CD4-positive, alpha-beta T cell treated with Interferon alpha-2 for 1 hour (primary cell): ENCODE measurements at places on chromosomes 2 and 18.

- DNase-seq = no peak
Observed at GRCh38 chr2:240594511-240595380, 8.2 kb downstream of the CAPN10 start.

DNA sequence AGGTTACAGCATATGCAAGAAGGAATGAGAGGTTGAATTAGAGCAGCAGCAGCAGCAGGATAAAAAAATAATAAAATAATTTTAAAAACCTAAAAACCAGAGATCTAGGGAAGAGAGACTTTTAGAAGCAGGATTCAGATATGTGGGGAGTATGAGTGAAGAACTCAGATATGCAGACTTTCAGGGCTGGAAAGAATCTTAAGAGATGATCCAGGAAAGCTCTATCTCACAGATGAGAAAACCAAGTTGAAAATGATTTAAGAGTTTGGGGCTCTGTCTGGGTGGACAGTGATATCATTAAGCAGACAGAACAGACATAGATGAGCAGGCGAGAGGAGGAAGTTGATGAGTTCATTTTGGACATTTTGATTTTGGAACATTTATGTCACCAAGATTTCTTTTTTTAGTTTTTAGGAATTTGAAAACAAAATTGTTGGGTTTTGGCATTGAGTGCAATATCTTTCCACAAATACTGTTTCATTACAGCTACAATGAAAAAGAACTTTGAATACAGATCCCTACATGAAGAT, 31.8 kb downstream of the BCL2 start:
- no peak for DNase-seq

DNA sequence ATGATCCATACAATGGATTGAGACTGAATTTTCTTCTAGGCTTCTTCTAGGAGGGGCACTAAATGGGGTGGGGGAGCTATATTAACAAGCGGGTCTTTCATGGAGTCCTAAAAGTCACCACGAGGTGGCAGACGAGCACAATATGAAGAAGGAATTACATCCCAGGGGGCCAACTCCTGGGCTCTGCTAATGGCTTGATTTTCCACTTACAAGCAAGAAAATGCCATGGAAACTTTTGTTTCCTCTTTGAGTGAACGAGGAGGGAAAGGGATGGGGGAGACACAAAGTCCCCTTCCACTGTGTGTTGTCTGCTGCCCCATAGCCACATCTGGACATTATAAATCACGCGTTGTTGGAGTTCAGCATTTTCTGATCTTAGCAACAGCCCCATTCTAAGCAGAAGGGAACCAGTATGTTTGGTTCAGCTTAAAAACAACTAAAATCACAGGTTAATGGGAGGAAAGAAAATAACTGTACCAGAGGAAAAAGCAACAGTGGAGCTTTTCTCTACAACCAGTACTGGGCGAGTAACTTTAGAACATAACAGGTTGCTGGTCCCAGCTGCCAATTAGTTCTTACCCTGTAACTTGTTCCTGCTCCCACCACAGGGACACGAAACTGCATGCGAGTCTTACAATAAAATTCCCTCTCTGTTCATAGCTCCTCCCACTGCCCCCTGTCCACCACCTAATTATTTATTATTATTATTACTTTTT, 285.0 kb upstream of the PARD3B start:
- DNase-seq = peak; percentile 41

DNA sequence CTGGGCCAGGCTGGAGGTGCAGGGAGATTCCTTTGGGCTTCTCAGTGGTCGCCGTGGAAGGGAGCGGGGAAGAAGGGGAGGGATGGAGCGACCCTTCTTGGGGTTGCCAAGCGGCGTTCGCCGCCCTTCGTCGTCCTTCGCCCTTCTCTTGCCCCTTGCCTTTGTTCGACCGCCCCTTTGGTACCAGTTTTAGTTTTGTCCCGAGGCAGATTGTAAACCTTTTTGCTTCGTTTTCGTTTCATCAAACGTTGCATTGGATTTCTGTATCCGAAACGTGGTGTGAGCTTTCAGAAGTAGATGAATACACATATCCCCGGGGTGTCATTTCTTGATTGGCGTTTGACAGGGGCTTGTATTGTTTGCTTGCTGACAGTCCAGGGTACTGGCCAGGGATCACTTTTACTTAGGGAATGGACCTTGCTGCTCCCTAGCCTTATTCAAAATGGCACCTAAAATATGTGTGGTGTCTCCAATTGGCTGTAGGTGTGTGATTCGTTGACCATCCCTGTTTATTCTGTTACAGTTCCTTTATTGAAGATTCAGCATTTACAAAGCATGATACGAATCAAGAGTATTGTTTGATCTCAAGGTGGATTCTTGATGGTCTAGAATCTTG, 788 bp downstream of the USP14 start:
- DNase-seq = no peak
